ENCODE measurements at places on chromosomes 11 and 22.
A peak's percentile ranks its signal among the peaks of the same experiment; 100 is the strongest.

DNA sequence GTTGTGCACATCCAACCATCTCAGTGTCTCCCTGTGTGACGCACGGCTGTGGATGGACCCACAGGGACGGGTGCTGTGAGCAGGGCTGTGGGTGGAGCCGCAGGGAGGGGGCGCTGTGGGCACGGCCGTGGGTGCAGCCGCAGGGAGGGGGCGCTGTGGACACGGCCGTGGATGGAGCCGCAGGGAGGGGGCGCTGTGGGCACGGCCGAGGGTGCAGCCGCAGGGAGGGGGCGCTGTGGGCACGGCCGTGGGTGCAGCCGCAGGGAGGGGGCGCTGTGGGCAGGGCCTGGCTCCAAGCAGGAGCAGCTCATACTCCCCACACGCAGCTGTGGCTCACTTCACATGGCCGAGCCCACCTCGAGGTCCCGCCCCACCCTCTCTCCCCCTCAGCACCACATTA, 6.0 kb upstream of the MAPK11 start:
- DNase-seq: peak; percentile 66

DNA sequence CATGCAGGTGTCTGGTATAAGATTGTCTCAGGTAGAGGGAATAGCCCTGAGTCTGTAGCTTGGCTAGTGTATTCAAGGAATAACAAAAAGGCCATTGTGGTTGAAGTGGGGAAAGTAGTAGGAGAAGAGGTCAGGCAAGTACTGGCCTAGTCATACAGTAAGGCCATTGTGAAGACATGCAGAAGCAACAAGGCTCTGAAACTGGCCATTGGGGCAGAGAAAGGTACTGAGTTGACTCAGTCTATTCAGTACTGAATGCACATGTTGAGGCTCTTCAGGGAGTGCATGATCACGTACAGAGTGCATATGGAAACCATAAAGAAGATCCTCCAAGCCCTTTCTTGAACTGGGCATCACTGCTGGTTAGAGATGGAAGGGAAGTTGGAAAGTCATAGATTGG, 477.6 kb downstream of the SOX6 start:
- DNase-seq: no peak

DNA sequence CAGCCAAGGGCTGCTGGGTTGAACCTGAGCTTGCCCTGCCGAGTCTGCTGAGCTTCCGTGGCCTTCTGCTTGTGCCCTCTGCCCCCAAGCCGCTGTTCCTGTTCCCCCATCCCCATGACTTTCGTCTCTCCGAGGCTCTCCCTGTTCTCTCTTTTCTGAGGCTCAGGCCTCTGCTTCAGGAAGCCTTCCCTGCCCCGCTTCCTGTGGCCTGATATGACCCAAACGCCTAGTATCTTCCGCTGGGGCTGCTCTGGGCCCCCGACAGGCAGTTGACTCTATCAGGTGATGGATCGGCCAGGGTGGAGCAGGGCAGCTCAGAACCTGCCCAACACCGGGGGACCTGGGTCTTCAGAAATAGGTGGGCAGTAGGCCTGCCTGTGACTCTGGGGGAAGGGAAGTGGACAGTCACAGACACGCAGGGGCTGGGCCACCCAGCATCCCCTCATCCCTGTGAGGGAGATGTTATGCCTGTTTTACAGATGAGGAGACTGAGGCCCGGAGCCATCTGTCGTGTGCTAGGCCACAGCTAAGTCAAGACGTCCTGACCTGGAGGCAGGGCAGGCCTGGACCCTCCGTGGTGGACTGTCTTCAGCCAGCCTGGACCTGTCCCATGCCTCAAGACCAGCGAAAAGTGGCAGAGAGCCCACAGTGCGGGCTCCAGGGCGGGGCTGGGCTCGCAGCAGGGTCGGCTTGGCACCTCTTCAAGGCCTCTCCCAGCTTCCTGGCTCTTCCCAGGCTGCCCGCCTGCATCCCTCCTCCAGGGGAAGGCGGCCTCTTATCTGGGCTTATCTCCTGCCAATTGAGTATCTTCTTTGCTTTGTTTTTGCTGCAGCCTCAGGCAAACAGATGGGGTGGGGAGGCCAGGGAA, 16.2 kb downstream of the BAD start:
- no peak for DNase-seq

DNA sequence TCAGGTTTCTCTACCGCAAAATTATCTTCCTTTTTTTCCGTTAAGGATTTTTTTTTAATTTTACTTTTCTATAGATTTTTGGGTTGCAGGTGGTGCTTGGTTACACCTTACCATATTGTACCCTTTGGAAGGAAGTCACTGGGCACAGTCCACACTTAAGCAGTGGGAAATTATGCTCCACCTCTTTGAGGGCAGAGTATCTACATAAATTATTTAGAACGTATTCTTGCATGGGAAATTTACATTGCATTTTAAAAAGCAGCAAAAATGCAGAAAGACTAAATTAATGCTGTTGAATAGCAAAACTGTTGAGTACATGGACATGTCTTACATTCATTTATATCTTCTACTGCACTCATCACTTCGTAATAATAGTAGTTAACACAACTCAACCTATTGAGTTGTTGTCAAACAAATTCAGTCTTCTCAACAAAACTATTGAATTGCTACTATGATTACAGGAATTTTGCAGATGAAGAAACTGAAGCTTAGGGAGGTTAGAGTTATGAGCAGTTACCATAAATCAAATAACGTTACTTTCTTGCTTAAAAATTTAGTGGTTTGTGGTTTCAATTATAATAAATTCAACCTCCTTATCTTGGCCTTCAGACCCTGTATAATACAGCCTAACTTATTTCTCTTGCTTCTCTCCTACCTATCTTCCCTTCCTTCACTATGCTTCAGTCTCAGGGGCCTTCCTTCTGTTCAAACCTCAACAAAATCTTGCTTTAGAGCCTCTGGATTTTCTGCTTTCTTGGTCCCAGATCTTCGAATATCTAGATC, 97.4 kb upstream of the ARHGAP20 start:
- no peak for DNase-seq

All from CD4-positive, alpha-beta T cell treated with Interleukin-10 for 1 hour (primary cell).